ENCODE measurements at places on chromosomes 1 and 21.
A peak's percentile ranks its signal among the peaks of the same experiment; 100 is the strongest.

- no peak for DNase-seq
These were observed 12.5 kb upstream of the SMPDL3B start for GRCh38 chr1:27922272-27922671.

DNA sequence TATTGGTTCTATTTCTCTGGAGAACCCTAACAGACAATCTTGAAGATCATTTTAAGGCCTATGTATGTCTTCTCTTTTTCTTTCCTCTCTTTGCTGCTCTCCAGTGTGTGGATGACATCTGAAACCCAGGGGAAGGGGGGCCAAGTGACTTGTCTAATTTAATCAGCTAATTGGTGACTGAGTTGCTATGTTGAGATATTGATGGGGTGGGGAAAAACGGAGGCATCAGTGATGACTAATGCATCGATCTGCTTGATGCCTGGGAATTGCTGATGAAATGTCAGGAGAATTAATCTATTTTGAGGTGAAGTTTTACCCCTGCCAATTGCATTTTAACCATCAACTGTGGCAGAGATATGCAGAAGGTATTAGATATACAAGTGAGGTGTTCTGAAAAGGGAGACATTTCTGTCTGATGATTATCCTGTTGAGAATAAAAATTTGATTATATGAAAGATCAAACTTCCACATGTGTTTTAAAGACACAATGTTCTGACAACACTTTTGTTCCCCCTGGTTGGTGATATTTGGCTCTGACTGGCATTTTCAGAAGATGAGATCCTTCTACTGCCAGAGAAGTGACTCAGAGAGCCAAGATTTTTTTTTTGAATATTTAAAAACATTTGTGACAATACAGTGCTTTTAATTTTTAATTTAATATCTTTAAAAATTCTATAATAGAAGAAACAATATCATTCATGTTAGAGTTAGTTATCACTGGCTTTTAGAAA lies 18.7 kb upstream of the PTGFR start:
- no peak for DNase-seq

GRCh38 chr1:14940285-14940870 lies 213.2 kb upstream of the TMEM51 start:
- no peak for DNase-seq

DNA sequence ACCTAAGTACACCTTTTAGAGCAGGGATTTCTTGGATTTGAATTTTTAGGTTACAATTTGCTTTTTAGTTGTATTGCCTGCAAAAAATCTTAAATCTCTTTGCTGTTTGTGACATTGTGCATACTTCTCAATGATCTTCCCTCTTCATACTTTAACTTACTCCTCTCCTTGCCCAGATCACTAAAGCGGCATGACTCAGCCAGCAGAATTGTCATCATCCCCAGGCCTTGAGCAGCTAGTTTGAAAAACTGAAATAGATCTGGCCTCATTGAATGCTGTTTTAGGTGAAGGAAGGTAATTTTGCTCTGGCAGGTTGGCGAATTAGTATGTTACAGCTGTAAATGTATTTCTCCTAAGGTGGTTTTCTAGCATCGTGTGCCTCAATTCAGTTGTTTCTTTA lies 145.9 kb downstream of the RYR2 start:
- DNase-seq, result no peak

DNA sequence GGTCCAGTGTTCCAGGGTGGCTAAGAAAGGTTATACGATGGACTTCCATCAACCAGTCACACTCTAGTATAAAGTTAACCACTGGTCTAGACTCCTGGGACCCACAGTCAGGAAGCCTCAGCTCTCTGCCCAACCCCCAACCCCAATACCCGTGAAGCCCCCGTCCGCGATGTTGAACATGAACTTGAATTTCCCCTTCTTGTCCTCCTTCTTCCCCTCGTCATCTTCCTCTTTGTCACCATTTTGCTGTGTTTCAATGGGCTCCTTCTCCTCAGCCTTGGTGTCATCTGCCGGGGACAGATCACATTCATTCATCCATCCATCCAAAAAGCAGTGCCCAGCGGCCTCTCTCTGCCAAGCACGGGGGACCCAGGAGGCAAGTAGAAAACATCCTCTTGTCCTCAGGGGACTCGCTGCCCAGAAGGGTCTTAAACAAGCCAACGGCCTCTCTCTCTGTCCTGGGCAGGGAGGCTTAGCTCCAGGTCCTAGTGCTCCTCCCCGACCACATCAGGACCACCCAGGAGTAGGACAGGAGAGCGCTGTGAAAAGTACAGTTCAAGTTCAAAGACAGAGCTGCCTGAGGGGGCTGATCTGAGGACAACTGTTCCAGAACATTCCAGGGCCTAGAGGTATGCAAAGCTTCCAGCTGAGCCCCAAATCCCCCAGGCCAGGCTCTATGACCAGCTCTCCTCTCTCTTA lies 66.5 kb downstream of the KCNAB2 start:
- no peak for DNase-seq

DNA sequence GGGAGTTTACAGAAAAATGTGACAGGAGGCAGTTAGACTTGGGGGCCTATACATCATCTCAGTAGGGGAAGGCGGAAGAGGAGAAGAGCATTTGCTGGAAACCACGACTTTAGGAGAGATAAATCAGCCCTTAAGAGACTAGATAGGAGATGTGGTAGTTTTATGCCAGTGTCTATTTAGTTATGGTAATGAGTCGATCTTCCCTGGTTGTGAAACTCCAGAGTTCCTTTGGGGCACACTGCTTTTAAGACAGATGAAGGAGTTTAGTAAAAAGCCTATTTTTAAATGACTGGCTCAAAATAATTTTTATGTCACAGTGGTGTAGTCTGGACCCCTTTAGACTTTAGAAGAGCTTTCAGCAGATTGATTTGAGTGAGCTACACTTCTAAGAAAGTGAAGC lies 7.8 kb downstream of the PGM1 start:
- no peak for DNase-seq

GRCh38 chr21:39555911-39556590 lies 56.7 kb upstream of the B3GALT5 start:
- no peak for DNase-seq

DNA sequence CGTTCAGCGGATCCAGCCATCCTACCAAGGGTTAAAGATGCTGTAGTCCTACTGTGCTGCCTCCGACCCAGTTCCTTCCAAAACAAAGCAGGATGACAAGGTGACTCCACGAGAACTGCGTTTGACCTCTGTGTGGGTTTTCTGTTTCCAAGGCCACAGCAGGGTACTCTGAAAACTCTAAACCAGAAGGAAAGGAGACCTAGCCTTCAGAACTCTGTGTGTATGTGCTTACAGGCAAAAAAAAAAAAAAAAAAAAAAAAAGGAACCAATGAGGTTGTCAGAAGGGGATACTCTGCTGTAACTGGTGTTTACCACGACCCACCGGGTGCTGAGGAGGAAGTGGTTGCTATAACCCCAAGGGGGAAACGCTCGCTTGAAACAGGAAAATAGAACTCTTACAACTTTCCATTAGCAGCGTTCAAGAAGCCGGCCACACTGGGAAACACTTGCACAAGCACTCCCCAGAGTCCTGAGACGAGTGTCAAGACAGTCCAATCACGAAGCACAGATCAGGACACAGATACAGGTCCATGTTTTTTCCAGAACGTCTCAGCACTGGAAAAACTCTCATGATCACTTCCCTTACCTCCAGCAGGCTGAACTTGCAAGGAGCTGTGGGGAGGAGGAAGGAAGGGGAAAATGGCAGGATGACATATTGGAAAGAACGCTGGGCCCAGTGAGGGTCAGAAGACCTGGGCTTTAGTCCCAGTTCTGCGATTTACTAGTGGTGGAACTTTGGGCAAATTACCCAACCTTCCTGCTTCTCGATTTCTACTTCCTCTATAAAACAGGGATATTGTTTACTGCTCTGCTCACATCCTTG lies 64.0 kb downstream of the ITPKB start:
- DNase-seq, result peak; percentile 49

- DNase-seq, result no peak
These were observed 1.6 kb downstream of the ELOVL1 start for GRCh38 chr1:43366179-43366578.

- no peak for DNase-seq
These were observed 1.8 kb upstream of the SYT2 start for GRCh38 chr1:202711949-202712635.

DNA sequence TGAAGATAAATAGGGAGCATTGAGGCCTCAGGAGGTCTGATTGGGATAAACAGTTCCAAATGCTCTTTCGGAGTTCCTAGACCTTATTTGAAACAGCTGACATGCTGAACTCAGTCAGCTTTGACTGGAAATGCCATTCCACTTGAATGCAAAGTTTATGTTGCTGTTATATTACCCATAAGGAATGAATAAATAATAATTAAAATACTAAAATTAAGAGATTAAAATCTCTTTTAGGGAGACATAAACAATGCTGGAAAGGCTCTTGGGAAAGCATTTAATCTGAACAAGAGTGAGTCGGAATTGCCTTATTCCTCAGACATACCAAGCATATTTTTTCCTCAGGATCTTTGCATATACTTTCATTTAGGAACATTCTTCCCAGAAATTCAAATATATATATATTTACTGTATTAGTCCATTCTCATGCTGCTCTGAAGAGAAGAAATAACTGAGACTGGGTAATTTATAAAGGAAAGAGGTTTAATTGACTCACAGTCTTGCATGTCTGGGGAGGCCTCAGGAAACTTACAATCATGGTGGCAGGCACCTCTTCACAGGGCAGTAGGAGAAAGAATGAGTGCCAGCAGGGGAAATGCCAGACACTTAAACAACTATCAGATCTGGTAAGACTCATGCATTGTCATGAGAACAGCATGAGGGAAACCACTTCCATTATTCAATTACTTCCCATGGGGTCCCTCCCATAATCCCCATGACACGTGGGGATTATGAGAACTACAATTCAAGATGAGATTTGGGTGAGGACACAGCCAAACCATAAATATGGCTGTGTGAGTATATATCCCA lies 318.2 kb upstream of the PLXNA2 start:
- no peak for DNase-seq

GRCh38 chr1:168654198-168654915 lies 74.6 kb downstream of the DPT start:
- no peak for DNase-seq

- DNase-seq, result no peak
These were observed 106.7 kb downstream of the RNF220 start for GRCh38 chr1:44511769-44512168.

GRCh38 chr1:111988377-111988742 lies 1.1 kb downstream of the KCND3 start:
- no peak for DNase-seq

DNA sequence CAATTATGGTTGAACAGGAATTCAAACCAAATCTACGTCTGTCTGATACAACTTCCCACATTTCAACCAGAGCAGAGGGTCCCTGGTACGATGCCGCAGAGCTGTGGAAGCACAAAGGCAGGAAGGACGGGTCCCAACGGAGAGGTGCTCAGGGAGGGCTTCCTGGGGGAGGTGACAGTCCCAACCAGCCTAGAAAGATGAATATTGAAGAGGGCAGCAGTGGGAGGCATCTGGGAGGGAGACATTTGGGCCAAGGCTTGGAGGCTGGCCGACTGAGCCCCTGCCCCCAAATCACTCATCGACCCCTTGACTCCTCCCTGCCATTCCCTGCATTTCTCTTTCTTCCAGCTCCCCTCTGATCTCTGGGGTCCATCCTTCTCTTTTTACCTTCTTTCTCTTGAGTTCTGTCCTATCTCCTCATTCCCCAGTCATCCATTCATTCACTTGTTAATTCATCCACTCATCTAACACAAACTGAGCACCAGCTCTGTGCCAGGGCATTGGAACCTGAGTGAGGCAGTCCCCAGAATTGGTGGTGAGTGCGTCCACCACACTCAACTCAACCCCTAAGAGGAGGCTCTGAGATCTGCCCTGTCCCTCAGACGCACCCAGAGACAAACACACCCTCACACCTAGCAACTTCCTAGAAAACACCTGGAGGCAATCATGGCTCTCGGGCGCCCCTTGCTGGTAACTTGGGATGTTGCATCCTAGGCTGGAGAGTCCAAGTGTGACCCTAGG lies 13.2 kb upstream of the CELA3B start:
- DNase-seq, result peak; percentile 70

GRCh38 chr1:151593730-151594129 lies 18.1 kb upstream of the SNX27 start:
- DNase-seq, result no peak

DNA sequence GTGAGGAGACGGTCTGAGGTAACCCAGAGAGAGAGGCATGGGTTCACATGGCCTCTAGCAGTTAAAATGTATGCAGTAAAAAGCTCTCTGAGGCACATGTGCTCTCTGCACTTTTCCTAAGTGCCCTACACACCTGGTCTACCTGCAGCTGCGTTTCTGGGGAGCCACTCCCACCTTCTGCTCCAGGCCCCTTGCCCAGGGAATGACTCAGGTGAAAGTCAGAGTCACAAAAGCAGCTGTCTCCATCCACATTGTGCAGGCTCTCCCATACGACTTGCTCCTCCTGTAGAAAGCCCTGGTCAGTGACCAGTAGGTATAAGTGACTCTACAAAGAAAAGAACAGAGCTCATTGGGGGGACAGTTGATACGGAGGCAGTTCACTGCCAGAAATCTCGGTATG lies 8.8 kb downstream of the MINDY1 start:
- DNase-seq, result no peak

DNA sequence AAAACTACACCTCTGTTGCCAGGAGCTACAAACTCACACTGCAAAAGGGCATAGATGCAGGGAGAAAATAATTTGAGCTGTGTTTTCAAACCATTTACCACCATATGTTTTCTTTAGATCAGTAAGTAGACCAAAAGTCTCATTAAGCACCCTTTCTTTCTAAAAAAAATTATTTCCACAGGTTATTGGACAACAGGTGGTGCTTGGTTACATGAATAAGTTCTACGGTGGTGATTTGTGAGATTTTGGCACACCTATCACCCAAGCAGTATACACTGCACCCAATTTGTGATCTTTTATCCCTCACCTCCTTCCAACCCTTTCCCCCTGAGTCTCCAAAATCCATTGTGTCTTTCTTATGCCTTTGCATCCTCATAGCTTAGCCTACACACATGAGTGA lies 21.1 kb downstream of the MAP10 start:
- no peak for DNase-seq

DNA sequence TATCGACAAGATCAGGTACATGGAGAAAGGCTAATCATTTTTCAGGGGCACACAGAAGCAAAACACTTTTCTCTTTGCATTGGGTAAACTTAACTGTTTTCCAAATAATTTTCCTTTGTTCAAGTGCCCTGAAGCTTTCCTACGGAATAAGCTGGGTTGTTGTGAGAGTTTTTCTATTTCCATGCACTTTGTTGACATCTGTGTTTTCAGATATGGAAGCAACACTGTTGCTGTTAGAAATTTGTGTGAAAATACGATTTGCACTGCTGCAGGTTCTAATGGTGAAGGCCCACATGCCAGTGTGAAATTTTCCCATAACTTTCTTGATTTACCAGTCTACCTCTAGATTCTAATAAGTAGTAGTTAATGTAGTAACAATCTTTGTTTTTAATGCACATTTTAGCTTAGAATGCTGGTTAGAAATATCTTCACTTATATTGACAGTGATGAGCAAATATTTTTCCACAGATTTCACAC lies 18.3 kb downstream of the NFYC start:
- DNase-seq, result no peak

DNA sequence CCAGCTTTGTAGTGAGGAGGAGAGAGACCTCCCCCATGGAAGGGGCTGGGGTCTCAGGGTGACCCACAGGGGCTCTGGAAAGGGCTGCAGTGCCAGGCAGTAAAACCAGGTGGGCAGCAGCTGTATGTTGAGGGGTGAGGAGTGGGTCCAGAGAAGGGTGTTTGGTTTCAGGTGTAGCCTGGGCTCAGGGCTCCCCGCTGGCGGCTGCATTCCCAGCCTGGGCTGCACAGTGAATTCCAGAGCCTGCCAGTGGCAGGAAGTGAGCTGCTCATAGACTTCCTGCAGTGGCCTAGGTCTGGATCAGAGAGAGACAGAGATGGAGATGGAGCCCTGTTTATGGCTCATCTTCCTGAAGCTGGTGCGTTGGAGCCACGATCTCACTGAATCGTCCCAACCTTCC lies 356.4 kb downstream of the PTPRU start:
- DNase-seq, result no peak

Measured in activated T-helper 9 cell treated with anti-CD3 and anti-CD28 coated beads, Interleukin-2, amount 50 U/mL, for 16 hours (primary cell).